ENCODE measurements at places on chromosomes 5 and 9. TPM values are rescaled to one million over a fixed set of nuclear protein-coding genes. Genes with fewer than 3 reads are reported as not detected.

Gene GTF3C5
- total RNA-seq: 37.4 TPM

Gene COL23A1
- total RNA-seq: under 0.01 TPM

Gene IL5
- total RNA-seq: not detected

Gene CLTA
- total RNA-seq: 282 TPM

Gene PCDHA4
- total RNA-seq: 0.19 TPM

Gene SLC35D2
- 25.5 TPM for total RNA-seq

Gene WDR38
- not detected for total RNA-seq

Gene FXN
- total RNA-seq: 3.3 TPM

Gene LHX6
- total RNA-seq: 14.1 TPM

Gene AJM1
- 0.65 TPM for total RNA-seq

Gene PCDHB12
- 0.16 TPM for total RNA-seq

Gene BHMT2
- total RNA-seq: 1.3 TPM

Gene ECSCR
- total RNA-seq: 281 TPM

Gene ANKRD18B
- 0.49 TPM for total RNA-seq

Gene IFNE
- total RNA-seq: 0.16 TPM

Gene FRMD3
- total RNA-seq: 2.2 TPM

Gene GALNT12
- total RNA-seq: 0.32 TPM

Gene BHMT
- not detected for total RNA-seq

Gene FBP2
- total RNA-seq: not detected

Gene ACTBL2
- total RNA-seq: under 0.01 TPM

Gene STPG3
- not detected for total RNA-seq

Gene ZNF354C
- total RNA-seq: 4.4 TPM

Gene GKAP1
- total RNA-seq: 1.3 TPM

Gene LCN12
- not detected for total RNA-seq

Gene SPAAR
- 5.8 TPM for total RNA-seq

Gene DNAH5
- total RNA-seq: 0.82 TPM

Gene PTGS1
- total RNA-seq: 5.9 TPM

Data from bladder microvascular endothelial cell (primary cell).